Stimulated activated CD4-positive, alpha-beta T cell treated with anti-CD3 and anti-CD28 coated beads, TNF-alpha, amount 100 ng/mL, for 48 hours (primary cell): ENCODE measurements at places on chromosomes 4 and X.

DNA sequence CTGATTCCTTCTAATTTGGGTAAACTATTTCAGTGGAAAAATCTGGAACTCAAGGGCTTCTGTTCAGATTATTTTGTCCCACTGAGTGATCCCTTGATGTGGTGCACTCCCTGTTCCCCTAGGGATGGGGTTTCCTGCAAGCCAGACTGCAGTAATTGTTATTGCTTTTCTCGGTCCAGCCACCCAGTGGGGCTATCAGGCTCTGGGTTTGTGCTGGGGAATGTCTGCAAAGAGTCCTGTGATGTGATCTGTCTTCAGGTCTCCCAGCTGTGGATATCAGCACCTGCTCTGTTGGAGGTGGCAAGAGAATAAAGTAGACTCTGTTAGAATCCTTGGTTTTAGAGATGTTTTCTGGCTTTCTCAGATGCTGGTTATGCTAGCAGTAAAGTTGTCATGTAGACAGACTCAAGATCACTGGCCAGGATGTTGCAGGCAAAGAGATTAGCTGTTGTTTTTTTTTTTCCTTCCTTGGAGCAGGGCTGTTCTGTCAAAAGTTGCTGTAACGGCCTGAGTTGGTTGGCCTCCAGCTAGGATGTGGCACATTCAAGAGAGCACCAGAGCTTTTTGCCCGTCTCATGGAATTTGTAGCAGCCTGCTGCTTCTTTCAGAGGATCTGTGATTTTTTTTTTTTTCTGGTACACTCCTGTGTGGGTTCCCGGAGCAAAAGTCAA is 1314.0 kb downstream of the PCDH19 start:
- no peak for DNase-seq

- DNase-seq = no peak
Measured at GRCh38 chrX:48695534-48695896, 1.0 kb upstream of the SUV39H1 start.

DNA sequence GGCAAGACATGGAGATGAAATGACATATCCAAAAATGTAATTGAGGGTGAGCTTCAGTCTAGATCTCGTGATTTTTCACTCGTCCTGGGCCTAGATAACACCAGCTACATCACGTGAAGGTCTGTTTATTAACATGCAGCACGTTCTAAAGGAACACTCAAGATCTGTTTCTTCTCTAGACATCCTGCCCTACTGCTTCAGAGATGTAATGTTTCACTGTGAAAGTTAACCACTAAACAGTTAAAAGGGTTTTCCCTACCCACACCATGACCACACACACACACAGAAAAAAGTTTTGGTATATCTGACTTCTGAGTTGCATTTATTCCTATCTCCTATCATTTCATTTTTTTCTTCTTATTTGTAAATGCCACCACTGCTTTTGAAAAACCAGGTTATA is 52.3 kb upstream of the SMIM31 start:
- no peak for DNase-seq

DNA sequence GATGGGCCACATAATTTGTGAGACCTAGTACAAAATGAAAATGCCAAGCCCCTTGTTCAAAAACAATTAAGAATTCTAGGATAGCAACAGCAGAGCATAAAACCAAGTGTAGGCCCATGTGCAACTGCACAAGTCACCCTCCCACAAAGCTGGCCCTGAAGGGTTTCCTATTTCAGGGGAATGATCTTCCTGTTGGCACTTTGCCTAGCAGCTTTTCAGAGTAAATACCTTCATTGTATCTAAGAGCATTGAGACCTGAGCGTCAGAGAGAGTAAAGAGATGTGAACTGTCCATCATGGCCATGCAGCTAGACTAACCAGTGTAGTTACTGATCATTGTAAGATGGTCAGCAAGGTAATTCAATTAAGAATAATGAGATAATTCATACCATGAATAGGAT is 113.6 kb downstream of the CNKSR2 start:
- DNase-seq = no peak

DNA sequence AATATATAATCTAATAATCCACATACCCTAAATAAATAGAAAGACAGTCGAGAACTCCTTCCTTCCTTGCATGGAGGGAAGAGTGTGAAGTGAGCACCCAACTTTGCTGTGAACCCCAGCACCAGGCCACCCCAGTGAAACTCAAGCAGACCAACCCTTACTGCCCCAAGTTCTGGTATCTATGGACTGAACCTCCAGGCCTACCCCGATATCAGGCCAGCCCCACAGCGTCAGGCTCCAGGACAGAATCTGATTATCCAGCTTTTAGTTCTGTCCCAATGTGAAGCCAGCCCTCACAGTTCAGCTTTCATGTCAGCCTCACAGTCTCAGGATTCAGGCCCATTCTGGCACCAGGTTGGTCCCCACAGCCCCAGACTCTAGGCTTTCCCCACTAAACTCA is 1617.2 kb upstream of the AGA start:
- DNase-seq = no peak

DNA sequence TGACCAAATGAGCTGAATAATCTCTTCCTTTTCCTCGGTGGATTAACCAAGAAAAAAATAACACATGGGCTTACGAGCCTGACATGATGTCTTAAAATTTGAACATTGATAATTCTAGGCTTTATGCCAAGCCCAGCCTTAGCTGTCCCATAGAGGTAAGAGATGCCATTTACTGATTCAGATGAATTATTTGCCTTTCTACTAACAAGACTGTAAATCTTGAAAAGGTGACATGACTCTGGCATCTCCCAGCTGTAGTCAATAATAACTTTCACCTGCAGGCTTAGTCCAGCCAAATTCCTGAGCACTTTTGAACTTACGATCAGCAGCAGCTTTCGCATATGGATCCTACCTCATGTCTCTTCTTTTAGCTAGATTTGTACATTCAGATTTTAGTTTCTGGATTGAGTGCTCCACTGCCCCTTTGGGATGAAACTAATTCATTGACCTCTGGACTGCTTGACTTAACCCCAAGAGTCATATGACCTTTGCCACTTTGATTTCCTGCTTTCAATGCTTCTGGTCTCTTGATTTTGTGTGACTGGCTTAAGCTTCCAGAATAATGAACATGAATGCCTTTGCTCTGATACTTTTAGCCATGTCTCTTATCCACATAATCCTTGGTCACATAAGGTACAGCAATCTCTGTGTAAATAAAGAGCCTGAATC is 876.4 kb upstream of the SLIT2 start:
- DNase-seq = no peak

DNA sequence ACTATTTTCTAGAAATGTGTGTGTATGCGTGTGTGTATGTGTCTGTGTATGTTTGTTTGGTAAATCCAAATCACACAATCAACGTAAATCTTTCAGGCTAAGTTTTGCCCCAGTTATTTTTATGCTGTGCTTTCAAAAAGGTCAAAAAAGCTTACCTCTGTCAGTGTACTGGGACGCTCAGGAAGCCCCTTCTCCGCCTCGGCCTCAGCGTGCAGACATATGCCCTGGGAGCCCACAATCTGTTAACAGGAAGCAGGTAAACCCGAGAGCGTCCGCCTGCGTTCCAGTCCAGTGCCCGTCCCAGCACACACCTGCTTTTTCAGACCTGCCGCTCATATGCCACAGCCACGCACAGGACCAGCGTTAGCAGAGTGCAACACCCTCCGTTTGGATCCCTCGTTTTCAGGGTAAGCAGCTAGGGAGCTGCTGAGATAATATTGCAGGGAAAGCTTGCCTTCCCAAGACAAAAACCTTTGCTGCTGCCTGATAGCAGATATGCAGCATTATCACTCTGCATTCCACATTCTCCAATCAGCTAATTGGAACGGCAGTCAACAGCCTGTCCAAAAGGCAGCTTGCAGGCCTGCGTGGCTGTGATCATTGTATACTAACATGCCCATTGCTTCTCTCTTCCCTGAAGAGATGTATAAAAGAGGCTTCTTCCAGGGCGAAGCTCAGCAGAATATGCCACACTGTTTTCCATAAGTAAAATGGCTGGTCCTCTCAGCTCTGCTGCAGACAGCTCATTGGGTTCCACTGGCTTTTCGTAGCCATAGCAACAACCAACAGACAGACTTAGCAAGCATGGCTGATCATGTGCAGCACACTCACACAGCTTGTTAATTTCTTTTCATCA is at the start of gene SORBS2:
TSS of gene SORBS2 (minus strand) at position 686 of the 856 bp plus-strand sequence. CDS start 121,623 bp downstream, outside the sequence.
- no peak for DNase-seq

DNA sequence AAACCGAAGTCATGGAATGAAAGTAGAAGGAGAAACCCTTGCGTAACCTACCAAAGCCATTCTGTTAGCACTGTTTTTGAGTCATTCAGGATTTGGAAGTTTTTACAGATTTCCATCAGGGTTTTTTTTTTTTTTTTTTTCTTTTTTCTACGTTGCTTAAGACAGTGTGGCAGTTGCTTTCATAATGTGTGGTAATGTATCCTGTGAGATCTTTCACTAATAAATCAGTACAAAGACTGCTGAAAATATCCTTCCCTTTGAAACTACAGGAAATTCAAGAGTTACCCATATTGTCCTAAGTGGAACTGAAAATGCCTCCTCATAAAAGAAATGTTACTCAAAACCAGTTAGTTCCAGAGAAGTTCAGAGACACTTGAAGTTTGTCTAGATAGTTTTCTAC is 137.8 kb downstream of the RAPGEF2 start:
- DNase-seq = no peak

GRCh38 chrX:40054793-40055192 is 43.0 kb downstream of the BCOR start:
- DNase-seq = no peak

- DNase-seq = no peak
Measured at GRCh38 chr4:85637778-85638177, 162.8 kb downstream of the ARHGAP24 start.

- DNase-seq = no peak
Measured at GRCh38 chrX:53438832-53439230, 4.7 kb upstream of the HSD17B10 start.

GRCh38 chr4:17639136-17639535 is 24.7 kb downstream of the MED28 start:
- no peak for DNase-seq

DNA sequence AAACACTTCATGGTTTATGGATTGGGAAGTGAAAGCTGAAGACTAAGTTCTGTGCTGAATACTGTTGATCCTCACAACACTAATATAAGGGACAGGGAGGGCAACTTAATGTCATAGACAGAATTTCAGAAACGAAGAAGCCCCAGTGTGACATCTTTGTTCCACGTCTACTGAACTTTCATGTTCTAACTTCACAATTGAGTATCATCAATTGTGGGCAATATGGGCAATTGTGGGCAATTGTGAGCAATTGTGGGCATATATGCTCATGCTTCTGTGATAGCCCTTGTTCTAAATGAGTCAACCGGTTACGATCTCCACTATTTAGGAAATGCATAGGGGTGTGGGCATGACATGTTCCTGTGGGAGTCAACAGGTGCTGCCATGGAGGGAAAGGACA is 33.7 kb downstream of the CYBB start:
- no peak for DNase-seq

- DNase-seq = no peak
Measured at GRCh38 chr4:76523593-76523992, 88.6 kb downstream of the SHROOM3 start.

- DNase-seq = no peak
Measured at GRCh38 chr4:102036016-102036415, 245.5 kb downstream of the BANK1 start.

DNA sequence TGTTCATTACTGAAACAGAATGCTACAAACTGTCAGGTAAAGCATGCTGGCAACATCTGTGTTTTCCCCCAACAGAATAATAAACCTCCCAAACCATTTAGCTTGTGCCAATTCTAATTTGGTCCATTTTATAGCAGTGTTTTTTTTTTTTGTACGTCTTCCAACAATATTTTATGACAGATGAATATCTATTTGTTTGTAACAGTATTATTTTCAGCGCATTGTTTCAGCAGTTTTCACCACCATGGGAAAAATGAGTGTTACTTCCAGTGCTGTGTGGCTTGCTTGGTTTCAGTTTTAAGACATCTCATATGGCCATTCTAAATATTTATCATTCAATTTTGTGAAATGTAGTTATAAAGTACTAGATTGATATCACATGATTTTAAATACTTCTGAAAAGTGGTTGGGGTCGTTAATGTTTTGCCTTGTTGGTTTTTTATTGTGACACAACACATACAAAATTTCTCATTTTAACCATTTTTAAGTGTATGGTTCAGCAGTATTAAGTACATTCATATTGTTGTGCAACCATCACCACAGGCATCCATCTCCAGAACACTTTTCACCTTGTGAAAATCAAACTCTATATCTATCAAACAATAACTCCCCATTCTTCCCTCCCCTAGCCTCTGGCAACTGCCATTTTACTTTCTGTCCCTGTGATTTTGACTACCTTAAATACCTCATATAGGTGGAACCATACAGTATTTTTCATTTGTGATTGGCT is 25.6 kb upstream of the TBC1D19 start:
- DNase-seq = no peak

DNA sequence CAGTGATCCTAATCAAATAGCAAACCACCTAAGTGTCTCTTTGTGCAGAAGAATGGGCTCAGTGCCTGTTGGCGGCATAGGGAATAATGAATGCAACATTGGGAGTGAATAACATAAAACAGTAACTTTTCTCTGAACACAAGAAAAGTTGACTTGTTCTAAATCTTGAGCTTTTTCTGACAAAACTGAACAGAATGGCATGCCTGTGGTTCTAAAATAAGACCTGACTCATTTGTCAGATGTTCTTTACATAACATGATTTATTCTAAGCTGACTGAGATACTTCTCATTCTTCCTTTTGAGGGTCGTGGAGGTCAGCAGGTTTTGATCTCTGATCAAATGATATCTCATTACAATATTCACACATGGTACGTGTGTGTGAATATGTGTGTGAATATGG is 165.4 kb upstream of the WDR1 start:
- no peak for DNase-seq

- DNase-seq = no peak
Measured at GRCh38 chr4:5782829-5783476, 72.0 kb downstream of the EVC start.

- no peak for DNase-seq
Measured at GRCh38 chr4:158102904-158103303, 69.9 kb downstream of the GASK1B start.

DNA sequence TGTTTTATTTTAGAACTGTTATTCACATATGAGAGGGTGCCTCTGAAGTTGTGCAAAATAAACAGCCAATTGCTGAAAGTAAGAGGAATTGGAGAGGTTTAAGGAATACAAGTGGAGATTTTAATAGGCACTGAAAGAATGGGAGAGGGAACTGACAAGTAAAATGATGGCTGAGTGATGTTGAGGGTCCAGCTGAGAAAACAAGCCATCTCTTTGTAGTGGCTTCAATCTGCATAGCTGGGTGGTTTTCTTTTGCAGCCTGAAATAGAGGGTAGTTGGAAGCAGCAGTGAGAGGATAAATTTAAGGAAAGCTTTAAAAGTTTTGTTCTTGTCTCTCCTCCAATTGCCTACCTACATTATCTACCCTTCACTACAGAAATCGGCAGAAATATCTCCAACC is 106.7 kb upstream of the DGKK start:
- DNase-seq = no peak

DNA sequence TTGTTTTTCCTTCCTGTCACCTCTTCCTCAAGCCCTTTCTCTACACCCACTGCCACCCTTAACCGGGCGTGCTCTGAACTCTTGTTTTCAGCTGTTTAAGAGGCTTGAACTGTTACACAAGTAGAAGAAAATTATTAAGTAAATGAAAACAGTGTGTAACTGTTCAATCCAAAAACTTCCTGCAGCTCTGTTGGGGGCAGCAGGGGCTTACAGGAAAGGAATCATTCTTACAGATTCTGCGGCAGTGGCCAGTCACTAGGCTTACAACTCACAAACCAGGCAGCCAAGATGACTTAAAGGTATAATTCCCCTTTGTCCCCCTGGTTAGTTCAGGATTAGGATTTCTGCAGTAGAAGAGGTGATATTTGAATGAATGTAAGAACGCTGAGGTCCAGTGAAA is 70.2 kb upstream of the ETNPPL start:
- no peak for DNase-seq
